ENCODE measurements at places on chromosomes 4 and X.

- H3K36me3 ChIP-seq, result no peaks in the 10 kb centered on the region
- no peak overlapping the region for H3K4me3 ChIP-seq
- H3K27me3 ChIP-seq, result no peaks in the 10 kb centered on the region
- H3K4me1 ChIP-seq, result no peaks in the 10 kb centered on the region
- no peak overlapping the region for H3K27ac ChIP-seq
These were observed 431.1 kb upstream of the HTR2C start for GRCh38 chrX:114152801-114153200.

DNA sequence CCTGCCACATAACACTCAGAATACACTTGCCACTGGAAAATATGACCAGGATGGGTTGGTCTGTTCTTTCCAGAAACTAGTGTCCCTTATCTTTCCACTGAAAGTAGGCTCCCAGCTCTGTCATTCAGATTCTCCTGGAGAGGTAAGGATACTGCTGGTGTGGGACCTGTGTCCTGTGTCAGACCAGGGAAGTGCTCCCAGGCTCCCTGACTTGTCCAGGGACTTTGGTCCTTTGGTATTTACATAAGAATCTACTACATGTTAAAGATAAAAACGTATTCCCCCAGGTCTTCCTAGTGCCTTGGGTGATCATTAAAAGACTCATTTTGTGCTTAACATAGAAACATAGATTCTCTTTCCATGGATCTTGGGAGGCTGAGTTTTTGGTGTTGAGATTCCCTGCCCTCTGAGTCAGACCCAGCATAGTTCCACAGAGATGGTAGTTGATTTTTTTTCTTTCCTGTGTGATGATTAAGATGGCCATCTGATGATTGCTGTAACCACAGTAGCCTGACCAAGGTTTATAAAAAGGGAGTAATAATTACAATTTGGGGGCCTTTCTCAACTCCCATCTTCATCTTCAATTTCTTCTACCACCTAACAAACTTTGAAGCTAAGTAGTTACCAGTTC is 159.8 kb upstream of the JADE1 start:
- no peak overlapping the region for H3K4me3 ChIP-seq
- no peaks in the 10 kb centered on the region for H3K4me1 ChIP-seq
- DNase-seq, result no peak
- H3K27me3 ChIP-seq, result no peaks in the 10 kb centered on the region
- no peak overlapping the region for H3K27ac ChIP-seq

DNA sequence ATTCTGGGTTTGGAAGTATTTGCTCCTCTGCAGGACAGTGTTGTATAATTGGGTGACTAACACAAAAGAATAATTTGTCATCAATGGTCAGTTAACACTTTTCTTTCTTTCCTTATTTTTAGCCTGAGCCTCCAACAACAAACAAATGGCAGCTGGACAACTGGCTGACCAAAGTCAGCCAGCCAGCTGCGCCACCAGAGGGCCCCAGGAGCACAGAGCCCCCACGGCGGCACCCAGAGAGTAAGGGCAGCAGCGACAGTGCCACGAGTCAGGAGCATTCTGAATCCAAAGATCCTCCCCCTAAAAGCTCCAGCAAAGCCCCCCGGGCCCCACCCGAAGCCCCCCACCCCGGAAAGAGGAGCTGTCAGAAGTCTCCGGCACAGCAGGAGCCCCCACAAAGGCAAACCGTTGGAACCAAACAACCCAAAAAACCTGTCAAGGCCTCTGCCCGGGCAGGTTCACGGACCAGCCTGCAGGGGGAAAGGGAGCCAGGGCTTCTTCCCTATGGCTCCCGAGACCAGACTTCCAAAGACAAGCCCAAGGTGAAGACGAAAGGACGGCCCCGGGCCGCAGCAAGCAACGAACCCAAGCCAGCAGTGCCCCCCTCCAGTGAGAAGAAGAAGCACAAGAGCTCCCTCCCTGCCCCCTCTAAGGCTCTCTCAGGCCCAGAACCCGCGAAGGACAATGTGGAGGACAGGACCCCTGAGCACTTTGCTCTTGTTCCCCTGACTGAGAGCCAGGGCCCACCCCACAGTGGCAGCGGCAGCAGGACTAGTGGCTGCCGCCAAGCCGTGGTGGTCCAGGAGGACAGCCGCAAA is 106.0 kb downstream of the KLHL8 start:
- H3K27me3 ChIP-seq, result no peaks in the 10 kb centered on the region
- H3K36me3 ChIP-seq, result peaks cover 19% of the 10 kb centered on the region
- no peaks in the 10 kb centered on the region for H3K4me1 ChIP-seq
- H3K4me3 ChIP-seq, result no peak overlapping the region
- no peak for DNase-seq
- no peak overlapping the region for H3K27ac ChIP-seq

DNA sequence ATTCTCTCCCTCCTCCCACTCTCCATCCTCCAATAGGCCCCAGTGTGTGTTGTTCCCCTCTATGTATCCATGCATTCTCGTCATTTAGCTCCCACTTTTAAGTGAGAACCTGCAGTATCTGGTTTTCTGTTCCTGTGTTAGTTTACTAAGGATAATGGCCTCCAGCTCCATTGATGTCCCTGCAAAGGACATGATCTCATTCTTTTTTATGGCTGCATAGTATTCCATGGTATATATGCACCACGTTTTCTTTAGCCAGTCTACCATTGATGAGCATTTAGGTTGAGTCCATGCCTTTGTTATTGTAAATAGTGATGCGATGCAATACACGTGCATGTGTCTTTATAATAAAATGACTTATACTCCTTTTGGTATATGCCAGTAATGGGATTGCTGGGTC is 100.3 kb upstream of the USP9X start:
- no peaks in the 10 kb centered on the region for H3K27me3 ChIP-seq
- no peak overlapping the region for H3K27ac ChIP-seq
- no peaks in the 10 kb centered on the region for H3K36me3 ChIP-seq
- DNase-seq, result no peak

GRCh38 chr4:139438141-139438540 is 15.8 kb upstream of the RAB33B start:
- no peaks in the 10 kb centered on the region for H3K4me1 ChIP-seq
- H3K27ac ChIP-seq, result no peak overlapping the region
- H3K4me3 ChIP-seq, result no peak overlapping the region
- no peak for DNase-seq

GRCh38 chr4:22071749-22072148 is 123.2 kb upstream of the KCNIP4 start:
- H3K27me3 ChIP-seq, result no peaks in the 10 kb centered on the region
- H3K27ac ChIP-seq, result no peak overlapping the region
- DNase-seq, result no peak
- H3K36me3 ChIP-seq, result no peaks in the 10 kb centered on the region

GRCh38 chr4:109752525-109752924 is 22.7 kb upstream of the PLA2G12A start:
- no peak overlapping the region for H3K4me3 ChIP-seq
- no peak for DNase-seq
- H3K36me3 ChIP-seq, result no peaks in the 10 kb centered on the region
- H3K4me1 ChIP-seq, result no peaks in the 10 kb centered on the region

- no peak overlapping the region for H3K4me3 ChIP-seq
- H3K27ac ChIP-seq, result no peak overlapping the region
- H3K36me3 ChIP-seq, result peaks cover 11% of the 10 kb centered on the region
- no peaks in the 10 kb centered on the region for H3K27me3 ChIP-seq
- DNase-seq, result no peak
These were observed 2.3 kb downstream of the LAGE3 start for GRCh38 chrX:154476821-154477220.

- no peaks in the 10 kb centered on the region for H3K27me3 ChIP-seq
- no peaks in the 10 kb centered on the region for H3K4me1 ChIP-seq
- no peak for DNase-seq
These were observed 11.2 kb upstream of the RNF175 start for GRCh38 chr4:153771046-153771445.
